ENCODE measurements at places on chromosomes 11 and 22.

DNA sequence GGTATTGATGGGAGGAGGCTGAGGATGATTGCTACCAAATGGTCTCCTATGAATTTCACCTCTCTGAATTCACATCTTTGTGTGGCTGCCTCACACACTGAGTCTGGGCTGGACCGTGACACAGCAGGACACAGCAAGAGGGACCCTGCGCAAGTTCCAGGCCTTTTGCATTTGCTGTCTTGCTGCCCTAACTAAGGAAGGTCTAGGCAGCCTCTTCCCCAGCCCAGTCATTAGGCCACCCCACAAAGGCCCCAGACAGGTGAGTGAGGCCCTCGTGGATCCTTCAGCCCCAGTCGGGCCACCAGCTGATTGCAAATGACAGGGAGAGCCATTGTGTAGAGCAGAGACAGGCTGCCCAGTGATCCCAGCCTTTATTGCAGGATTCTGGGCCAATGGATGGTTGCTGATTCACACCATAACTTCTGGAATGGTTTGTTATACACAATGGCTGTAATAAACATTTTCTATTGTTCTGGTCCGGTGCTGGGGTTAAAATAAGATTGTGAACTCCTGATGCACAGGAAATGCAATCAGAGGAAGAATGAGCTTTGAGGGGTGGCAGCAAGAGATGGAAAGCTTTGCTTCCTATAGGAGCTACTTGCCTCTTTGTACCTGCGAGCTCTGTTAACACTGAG is 28.5 kb upstream of the CSNK2A3 start:
- no peak for DNase-seq

DNA sequence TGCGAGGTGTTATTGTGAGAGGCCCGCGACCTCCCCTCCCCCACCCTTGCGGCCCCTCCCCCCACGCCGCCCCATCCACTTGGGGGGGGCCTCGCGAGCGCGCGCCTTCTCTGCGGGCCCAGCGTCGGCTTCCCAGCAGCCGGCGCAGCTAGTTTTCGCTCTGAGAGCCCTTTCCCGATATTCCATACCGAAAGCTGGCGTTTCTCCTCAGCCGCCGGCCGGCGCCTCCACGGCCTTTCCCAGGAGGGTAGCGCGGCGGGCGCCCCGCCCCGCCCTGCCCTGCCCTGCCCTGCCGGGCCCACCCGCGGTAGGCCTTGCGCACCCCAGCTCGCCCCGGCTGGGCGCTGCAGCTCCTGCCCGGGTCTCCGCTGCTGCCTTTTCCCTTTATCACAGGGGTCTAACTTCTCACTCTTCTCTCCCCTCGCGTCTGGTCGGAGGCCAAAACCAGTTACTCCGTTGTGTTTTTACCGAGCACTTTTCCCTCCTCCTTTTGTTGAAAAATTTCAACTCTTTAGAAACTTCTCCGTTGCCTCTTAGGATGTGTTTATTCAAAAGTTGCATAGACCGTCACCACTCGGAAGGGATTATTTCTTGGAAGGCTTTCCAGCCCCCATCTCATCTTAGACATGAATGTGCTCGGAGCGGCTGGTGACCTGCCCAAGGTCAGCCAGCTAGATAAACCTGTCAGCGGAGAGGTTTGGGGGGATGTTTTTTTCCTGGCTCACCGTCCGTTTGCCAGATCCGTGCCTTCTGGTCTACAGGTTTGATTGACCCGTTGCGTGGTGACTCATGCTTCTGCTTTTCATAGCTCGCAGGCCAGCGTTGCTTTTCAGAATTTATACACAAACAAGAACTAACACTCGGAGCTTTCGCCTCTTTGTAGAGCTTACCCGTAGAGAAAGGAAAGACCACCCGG is 648 bp downstream of the PAFAH1B2 start:
- DNase-seq = no peak

- no peak for DNase-seq
Measured at GRCh38 chr11:15970506-15971214, 385.7 kb downstream of the SOX6 start.

- no peak for DNase-seq
Measured at GRCh38 chr11:46445192-46445919, 53.8 kb upstream of the CHRM4 start.

DNA sequence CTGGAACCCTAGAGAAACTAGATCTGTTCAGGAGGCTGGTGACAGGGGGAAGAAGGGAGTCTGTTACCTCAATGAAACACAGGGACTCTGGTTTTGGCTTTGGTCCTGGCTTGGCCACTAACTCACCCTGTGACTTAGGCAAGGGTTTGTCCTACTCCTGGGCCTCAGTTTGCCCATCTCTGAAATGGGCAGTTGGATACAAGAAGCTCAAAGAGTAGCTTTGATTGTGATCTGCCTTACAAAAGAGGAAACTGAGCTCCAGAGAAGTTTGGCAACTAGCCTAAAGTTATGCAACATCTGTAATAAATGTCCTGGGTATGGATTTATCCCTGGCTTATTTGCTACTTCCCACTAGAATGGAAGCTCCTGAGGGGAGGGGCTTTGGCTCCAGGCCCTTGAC is 24.0 kb upstream of the LMO1 start:
- no peak for DNase-seq

GRCh38 chr11:71349627-71350026 is 97.2 kb upstream of the SHANK2 start:
- DNase-seq = no peak

- DNase-seq = no peak
Measured at GRCh38 chr11:3081386-3081751, 24.1 kb upstream of the CARS1 start.

- DNase-seq = no peak
Measured at GRCh38 chr11:94550513-94550912, 6.8 kb downstream of the FUT4 start.

- DNase-seq = no peak
Measured at GRCh38 chr11:103326070-103326794, 217.0 kb downstream of the DYNC2H1 start.

DNA sequence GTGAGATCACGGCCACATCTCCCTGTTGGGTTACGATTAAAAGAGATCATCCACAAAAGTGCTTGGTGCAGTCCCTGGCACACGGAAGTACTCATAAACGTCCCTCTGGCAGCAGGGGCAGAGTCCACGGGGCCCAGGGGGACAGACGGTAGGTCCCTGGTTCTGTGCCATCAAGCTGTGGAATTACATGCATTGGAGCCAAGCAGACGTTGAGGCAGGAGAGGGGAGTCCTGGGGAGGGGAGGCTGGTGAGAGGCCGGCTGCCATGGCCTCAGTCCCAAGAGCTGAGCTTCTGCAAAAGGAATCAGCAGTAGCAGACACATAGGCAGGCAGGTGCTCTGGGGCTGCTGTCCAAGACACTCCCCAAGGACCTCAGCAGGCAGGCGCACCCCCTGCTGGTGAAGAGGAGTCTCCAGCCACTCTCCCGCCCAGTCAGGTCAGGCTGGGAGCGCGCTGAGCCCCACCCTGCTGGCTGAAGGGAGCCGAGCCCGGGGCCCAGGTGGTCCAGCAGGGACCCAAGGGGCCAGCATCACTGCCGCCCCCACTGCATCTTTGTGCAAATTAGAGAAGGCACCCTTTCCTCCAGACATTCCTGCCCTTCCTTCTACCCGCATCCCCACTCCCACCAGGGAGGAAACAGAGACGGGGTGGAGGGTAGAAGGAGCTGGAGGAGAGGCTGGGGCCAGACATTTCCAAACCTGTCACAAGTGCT is 7.6 kb upstream of the KCTD17 start:
- no peak for DNase-seq

DNA sequence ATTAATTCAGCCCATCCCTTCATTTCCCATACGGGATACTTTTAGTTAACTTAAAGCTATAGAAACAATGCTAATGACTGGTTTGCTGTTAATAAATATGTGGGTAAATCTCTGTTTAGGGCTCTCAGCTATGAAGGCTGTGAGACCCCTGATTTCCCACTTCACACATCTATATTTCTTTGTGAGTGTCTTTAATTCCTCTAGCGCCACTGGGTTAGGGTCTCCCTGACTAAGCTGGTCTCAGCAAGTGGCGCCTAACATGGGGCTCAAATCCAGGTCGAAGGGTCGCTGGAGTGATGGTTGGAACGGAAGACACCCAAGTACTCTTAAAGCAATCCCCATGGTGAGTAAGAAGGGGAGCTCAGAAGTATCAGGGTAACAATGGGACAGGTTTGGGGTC is 14.4 kb upstream of the OOSP1 start:
- DNase-seq = no peak

DNA sequence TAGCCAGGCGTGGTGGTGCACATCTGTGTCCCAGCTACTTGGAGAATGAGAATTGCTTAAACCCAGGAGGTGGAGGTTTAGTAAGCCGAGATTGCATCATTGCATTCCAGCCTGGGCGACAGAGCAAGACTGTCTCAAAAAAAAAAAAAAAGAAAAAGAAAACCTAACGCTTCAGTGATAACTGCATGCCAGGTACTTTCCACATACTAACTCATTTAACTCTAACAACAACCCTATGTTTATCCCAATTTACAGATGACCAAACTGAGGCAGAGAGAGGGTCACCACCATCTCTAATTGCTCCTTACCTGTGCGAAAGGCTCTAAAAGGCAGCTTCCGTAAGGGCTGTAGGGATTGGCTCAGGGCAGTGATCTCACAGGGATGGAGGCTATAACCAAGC is 11.6 kb downstream of the PISD start:
- no peak for DNase-seq

- DNase-seq = no peak
Measured at GRCh38 chr11:73760135-73760678, 667 bp downstream of the RAB6A start.

- DNase-seq = peak; percentile 51
Measured at GRCh38 chr11:57482782-57483561, 22.6 kb downstream of the RTN4RL2 start.

GRCh38 chr22:39980596-39980995 is 14.2 kb upstream of the FAM83F start:
- no peak for DNase-seq

DNA sequence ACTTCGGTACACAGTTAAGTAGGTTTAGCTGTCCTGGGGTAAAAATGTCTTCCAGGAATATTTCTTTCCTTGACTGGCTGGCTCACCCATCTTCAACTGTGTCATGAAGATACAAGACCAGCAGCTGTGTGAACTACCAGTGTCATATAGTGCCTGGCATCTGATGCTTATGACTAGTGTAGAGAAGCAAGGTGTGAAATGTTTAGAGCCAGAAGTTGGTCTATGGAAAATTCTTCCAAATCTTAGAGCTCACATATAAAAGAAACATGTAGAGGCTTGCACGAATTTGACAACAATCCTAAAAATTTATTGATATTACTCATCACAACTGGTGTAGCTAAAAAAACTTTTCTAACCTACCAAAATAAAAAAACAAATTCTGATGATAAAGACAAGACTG is 54.4 kb downstream of the ARL14EP start:
- DNase-seq = no peak

DNA sequence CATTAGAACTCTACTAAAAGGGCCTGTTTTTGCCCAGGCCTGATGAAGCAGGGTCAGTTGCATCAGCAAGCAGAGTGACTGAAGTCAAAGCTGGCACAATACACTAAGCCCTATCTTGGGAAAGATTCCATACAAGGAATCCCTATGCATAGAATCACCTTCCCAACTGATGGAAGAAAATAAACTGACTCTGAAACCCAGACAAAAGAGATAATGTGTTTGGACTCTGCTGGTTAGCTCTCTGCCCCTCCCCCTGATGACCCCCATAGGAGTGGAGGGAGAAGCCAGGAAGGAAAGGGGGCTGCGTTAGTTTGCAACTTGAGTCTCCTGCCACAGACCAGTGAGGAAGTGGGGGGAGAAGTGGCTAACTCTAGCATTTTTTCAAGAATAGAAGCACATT is 32.9 kb downstream of the GALNT18 start:
- DNase-seq = no peak

GRCh38 chr11:57779276-57779675 is 17.7 kb downstream of the CTNND1 start:
- DNase-seq = no peak

DNA sequence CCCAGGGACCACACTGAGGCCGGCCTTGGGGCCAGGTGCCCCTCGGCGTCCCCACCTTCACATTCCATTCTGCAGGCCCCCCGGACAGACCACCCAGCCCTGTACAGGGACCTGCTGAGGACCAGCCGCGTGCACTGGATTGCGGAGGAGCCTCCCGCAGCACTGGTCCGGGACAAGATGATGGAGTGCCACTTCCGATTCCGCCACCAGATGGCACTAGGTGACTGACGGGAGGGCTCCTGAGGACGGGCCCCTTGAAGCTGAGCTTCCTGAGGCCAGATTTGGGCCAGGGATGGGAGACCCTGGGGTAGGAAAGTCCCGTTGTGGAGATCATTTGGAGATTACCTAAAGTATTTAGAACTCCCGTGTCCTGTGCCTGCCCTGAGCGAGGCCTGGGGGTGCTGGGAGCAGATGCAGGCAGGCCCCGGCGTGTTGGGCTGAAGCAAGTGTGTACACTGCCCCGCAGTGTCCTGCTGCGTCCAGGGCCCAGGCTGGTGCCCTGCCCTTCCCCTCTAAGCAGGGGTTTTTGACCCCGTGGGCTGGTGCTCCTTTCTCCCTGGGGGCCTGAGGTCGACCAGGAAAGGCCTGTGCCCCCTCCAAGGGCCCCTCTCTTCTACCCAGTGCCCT is 20.0 kb downstream of the TRMU start:
- DNase-seq = no peak

- DNase-seq = no peak
Measured at GRCh38 chr11:126781942-126782341, 218.6 kb downstream of the KIRREL3 start.

DNA sequence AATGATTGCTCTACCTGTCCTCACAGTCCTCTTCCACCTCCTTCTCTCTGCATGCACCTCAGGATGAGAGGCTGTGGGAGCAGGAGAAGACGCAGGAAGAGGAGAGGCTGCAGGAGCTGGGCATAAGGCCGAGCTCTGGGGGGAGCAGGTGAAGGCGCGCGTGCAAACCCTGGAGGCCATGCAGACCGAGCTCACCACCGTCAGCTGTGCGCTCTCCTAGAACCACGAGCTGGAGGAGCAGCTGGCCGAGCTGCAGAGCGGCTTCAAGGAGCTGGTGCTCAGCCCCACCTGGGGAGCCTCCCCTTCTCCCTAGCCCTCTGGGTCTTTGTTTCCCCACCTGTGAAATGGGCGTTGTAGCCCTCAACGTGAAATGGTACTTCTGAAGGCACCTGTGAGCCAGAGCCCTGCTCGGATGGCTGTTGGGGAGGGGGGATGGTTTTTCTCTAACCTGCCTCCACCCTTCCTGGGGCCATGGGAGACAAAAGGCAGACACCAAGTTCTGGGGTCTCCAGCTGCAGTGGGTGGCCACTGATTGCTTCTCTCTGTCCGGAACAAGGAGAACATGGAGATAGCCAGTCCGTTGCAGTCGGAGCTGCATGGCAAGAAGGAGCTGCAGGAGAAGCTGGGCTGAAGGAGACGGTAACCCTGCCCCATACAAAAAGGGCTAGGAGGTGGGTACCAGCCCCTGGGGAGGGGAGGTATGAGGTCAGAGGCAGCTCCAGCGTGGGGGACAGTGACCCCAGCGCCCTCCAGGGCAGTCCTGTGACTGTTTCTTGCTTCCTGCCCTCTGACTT is 65.2 kb upstream of the A4GALT start:
- DNase-seq = no peak

- no peak for DNase-seq
Measured at GRCh38 chr11:1854949-1855885, 2.3 kb downstream of the LSP1 start.
